ENCODE measurements at places on chromosomes 13 and 19.
A peak's percentile ranks its signal among the peaks of the same experiment; 100 is the strongest.

GRCh38 chr19:47107202-47107952 is 6.2 kb downstream of the ZC3H4 start:
- DNase-seq, result no peak

DNA sequence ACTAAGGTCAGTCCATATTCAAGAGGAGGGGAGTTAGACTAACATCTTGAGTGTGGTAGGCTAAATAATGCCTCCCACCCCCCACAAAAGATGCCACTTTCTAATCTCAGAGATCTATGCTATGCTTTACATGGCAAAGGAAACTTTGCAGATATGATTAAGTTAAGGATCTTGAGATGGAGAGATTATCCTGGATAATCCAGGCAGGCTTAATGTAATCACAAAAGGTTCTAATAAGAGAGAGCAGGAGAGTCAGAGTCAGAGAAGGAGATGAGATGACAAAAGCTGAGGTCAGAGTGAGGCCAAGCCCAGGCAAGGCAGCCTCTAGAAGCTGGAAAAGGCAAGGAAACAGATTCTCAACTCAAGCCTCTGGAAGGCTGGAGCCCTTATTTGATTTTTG is 1011.6 kb downstream of the PCDH9 start:
- DNase-seq, result no peak

DNA sequence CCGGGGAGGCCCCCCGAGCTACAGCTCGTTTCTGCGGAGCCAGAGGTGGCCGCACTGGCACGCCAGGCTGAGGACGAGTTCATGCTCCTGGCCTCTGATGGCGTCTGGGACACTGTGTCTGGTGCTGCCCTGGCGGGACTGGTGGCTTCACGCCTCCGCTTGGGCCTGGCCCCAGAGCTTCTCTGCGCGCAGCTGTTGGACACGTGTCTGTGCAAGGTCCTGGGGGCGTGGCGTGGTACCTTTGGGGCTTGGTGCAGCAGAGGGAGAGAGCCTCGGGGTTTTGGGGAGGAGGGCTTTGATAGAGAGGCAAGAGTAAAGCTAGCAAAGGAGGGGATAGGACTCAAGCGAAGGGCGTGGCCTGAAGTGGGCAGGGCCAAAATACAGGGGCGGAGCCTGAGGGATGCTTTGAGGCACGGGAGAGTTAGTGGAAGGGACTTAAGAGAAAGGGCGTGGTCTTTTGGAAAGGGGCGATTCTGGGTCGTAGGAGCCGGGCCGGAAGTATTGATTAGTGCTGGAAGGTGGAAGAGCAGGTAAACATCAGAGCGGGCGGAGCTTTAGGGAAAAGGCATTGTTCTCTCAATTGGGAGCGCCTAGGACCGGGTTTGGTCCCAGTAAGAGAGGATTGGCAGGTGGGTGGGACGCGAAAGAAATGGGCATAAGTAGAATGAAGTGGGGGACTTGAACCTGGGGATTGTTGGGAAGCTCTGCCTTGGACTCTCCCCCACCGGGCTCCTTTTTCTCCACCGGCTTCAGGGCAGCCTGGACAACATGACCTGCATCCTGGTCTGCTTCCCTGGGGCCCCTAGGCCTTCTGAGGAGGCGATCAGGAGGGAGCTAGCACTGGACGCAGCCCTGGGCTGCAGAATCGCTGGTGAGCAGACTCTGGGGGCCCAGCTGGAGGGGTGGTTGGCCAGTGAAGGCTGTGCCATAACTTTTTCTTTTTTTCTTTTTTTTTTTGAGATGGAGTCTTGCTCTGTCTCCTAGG is 1.2 kb downstream of the PPM1N start:
- DNase-seq, result no peak

DNA sequence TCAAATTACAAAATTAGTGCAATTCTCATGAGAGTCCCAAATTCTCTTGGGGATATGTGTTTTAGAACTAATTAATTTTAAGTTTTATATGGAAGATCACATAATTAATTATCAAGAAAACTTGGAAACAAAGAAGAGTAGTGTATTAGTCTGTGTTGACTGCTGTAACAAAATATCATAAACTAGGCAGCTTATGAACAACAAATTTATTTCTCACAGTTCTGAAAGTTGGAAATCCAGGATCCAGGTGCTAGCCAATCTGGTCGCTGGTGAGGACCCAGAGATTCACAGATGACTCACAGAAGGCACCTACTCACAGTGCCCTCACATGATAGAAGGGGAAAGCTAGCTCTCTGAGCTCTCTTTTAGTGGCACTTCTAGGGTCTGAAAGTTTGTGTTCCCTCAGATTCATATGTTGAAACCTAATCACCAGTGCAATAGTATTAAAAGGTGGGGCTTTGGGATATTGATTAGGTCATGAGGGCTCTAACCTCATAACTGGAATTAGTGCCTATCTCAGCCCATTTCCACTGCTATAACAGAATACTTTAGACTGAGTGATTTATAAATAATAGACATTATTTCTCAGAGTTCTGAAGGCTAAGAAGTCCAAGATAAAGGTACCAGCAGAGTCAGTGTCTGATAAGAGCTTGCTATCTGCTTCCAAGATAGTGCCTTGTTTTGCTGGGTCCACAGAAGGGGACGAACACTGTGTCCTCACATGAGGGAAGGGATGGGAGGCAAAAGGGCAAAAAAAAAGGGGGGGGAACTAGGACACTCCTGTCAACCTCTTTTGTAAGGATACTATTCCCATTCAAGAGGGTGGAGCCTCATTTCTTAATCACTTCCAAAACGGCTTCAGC is 1.5 kb upstream of the ARGLU1 start:
- DNase-seq, result no peak

DNA sequence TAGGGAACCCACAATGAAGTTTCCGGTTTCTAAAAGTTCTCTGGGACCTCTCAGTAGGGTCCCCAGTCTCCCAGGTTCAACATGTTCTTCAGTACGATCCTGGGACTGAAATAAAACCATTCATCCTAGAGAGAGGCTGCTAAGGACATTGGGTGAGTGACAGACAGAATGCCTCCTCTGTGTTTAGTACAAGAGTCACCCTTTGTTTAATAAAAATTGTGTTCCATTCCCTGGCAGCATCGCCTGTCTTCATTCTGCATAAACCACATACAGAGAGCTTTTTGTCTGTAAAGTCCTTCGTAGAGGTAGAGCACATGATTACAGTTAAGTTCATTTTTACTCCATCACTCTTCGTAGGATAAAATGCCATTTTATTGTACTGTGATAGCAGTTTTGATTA is 95.3 kb upstream of the GPR12 start:
- DNase-seq, result no peak

GRCh38 chr19:17720440-17720839 is 1.2 kb downstream of the MAP1S start:
- no peak for DNase-seq

- DNase-seq, result no peak
Observed at GRCh38 chr19:51127755-51128154, 3.0 kb downstream of the SIGLEC9 start.

DNA sequence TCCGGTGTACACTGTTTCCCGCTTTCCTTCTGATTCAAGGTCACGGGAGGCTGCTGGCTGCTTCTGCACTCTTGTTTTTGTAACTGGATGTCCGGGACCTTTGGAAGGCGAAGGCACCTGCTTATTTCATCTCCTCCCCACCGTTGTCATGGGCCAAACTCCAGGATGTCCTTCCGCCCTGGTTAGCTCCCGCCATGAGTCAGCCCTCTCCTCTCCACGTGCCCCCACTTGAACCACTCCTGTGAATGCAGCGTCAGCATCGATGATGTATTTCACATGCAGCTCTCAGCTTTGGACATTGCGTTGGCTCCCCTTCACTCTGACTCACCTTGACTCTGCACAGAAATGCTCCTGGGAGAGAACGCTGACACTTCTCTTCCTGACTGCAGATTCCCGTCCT is 5.5 kb upstream of the GALP start:
- peak; percentile 86 for DNase-seq

DNA sequence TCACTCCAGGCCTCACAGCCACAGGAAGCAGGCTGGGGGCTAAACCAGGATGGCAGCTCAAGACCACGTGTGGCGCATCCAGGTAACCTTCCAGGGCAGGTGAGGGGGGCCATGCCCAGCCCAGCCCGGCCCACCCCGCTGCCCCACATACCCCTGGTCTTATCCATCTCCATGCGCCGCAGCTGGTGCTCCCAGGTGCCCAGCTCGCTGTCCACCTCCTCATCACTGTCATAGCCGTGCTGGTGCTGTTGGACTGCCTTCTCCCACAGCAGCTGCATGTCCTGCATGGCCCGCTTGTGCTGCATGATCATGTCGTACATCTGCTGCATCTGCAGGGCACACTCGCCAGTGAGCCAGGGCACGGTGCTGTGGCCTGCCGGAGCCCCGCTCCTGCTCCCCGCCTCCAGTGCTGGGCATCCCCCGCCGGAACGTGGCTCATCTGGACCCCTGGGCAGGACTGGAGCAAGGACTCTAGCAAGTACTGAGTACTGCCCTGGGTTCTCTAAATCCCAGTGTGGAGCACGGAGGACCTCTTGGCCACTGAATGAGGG is 6.0 kb upstream of the TM6SF2 start:
- DNase-seq, result no peak

- no peak for DNase-seq
Observed at GRCh38 chr19:30887042-30887441, 462.2 kb downstream of the TSHZ3 start.

DNA sequence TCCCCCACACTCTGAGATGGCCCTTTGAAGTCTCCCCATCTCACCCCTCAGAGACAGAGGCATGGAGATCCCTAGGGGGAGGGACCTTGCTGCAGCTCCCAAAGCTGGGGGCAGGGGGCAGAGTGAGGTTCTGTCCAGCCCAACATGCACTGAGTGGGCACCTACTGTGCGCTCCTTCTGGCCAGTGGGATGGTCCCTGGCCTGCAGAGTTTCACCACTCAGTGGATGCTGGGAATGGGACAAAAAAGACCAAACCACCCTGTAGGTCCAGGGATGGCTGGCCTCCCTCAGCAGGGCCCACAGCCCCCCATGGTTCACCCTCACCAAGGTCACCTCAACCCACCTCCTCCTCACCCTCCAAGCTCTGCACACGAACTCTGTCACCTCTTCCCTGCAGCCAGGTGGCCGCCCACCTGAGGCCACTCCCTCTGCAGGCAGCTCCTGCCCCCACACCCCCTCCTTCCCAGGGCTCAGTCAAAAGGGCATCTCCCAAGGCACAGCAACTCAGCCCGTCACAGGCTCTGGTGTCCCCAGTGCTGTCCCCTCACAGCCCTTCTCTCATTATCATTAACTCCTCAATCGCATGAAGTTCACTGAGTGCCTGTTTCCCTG is 16.1 kb downstream of the CEACAM21 start:
- DNase-seq, result no peak

GRCh38 chr19:27780367-27781075 is 1432.4 kb downstream of the UQCRFS1 start:
- no peak for DNase-seq

DNA sequence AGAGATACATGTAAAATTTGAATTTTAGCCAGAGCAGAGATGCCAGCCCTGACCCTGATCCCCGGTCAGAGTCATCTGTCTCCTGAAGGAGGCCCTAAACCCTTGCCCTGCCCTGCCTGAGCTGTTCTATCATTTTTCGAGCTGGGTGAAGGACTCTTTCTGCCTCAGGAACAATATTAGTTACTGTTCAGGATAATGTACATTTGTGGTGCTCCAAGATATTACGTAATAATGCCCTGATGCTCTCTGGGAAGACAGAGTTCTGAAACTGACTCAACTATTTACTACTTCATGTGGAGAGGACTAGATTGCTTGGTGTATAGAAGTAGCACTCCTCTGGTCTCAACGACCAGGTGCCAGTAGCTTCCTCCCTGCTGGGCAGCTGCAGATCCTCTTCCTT is 37.9 kb upstream of the UBL3 start:
- DNase-seq, result no peak

- DNase-seq, result no peak
Observed at GRCh38 chr19:43498233-43498842, 6.2 kb downstream of the PHLDB3 start.

DNA sequence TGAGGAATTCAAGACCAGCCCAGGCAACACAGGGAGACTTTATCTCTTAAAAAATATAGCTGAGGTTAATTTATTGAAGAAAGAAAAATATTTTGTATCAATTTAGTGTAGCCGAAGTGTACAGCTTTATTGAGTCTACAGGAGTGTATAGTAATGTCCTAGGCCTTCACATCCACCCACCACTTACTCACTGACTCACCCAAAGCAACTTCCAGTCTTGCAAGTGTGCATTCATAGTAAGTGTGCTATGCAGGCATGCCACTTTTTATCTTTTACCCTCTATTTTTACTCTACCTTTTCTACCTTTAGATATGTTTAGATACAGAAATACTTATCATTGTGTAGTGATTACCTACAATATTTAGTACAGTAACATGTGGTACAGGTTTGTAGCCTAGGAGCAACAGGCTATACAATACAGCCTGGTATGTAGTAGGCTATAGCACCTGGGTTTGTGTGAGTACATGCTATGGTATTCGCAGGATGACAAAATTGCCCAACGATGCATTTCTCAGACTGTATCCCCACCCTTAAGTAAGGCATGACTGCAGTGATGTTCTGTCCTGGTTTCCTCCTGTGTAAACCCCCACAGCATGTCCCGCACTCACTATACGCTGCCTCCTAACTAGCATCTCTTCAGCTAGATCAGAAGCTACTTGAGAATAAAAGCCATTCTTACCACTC is 15.3 kb upstream of the ATP12A start:
- DNase-seq, result no peak

GRCh38 chr13:113224486-113224885 is 15.1 kb downstream of the CUL4A start:
- DNase-seq, result no peak

GRCh38 chr13:23098161-23098907 is 82.4 kb upstream of the SGCG start:
- DNase-seq, result no peak

GRCh38 chr13:38385153-38385891 is 35.7 kb downstream of the UFM1 start:
- DNase-seq, result no peak

GRCh38 chr19:18496167-18496979 is 25.5 kb downstream of the ELL start:
- no peak for DNase-seq

DNA sequence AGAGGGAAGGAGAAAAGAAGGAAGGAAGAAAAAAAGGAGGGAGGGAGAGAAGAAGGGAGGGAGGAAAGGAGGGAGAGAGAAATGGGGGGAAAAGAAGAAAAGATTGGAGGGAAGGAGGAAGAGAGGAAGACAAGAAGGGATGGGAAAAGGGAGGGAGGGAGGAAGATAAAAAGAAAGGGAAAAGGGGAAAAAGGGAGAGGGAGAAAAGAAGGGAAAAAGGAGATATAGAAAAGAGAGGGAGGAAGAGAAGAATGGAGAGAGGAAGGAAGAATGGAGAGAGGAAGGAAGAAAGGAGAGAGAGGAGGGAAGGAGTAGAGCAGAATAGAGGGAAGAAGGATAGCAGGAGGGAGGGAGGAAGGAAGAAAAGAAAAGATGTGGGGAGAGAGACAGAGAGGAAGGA is 334.6 kb downstream of the TSHZ3 start:
- no peak for DNase-seq

DNA sequence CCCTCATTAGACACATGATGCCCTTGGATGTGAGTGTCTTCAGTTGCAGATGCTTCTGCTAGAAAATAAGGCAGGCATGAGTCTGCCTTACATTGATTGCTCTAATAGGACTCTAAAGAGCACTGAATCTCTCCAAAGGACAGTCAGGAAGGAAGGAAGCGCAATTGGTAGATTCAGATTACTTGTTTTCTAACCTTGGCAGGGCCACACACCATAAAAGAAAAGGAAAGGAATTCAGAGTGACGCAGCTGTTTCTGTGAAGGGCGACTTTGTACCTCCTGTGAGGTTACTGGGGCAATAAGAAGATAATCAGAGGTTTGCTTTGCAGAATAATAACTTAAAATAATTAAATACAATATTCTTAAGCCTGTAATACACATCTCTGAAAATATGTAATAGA is 48.0 kb downstream of the FRY start:
- no peak for DNase-seq

Data from RWPE2 (cell line).